ENCODE measurements at places on chromosomes 3 and 15.
A peak's percentile ranks its signal among the peaks of the same experiment; 100 is the strongest.

- DNase-seq: no peak
These were observed 246.8 kb downstream of the NFKBIZ start for GRCh38 chr3:102096066-102096465.

GRCh38 chr3:194852345-194852744 is 166.7 kb downstream of the FAM43A start:
- DNase-seq: no peak

- peak; percentile 22 for DNase-seq
These were observed 266.1 kb downstream of the CGGBP1 start for GRCh38 chr3:87792534-87793336.

DNA sequence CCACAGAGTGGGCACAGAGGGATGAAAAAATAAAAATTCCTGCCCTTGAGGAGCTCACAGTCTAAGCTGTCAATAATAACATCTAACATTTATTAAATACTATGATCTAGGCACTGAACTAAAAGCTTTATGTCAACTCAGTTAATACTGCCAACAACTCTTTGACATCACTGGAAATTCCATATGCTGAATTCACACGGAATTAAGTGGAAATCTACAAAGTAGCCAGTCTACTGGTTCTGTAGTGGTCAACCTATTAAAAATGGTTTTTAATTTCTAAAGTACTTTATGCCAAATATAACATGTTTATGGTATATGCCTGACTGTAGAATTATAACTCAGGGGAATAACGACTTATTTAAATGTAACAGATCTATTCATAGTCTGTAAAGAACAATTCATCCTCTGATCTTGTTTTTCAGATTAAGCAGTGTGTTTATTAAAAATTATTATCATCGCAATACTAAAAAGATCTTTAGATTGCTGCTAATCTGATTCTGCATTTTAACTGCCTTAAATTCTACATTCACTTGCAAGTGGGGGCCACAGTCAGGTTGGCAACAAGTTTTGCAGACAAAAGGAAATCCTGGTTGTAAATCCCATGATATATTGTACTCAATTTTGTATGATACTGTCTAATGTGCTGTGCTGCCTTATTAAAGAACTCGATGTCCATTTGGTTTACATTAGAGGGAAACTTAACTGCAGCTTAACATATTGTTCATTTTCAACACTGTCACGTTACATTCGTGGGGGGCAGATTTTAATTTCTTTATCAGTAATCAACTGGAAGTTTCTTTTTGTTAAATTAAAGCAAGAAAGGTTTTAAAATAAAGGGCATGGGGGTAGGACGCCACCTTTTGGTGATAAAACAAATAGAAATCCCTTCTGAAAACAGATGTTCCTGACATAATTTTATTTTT is 2.6 kb upstream of the FOXP1 start:
- peak; percentile 58 for DNase-seq

DNA sequence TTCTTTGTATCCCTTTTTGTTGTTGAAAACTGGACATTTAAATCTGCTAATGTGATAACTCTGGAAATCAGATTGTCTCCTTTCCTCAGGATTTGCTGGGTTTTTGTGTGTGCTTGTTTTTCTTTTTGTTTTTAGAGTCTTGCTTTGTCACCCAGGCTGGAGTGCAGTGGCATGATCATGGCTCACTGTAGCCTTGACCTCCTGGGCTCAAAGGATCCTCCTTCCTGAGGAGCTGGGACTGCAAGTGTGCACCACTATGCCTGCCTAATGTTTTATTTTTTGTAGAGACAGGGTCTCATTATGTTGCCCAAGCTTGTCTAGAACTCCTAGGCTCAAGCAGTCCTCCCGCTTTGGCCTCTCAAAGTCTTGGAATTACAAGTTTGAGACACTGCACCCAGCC is 44.6 kb upstream of the IL20RB start:
- DNase-seq: no peak

- no peak for DNase-seq
These were observed 9.1 kb downstream of the CD80 start for GRCh38 chr3:119550192-119550910.

DNA sequence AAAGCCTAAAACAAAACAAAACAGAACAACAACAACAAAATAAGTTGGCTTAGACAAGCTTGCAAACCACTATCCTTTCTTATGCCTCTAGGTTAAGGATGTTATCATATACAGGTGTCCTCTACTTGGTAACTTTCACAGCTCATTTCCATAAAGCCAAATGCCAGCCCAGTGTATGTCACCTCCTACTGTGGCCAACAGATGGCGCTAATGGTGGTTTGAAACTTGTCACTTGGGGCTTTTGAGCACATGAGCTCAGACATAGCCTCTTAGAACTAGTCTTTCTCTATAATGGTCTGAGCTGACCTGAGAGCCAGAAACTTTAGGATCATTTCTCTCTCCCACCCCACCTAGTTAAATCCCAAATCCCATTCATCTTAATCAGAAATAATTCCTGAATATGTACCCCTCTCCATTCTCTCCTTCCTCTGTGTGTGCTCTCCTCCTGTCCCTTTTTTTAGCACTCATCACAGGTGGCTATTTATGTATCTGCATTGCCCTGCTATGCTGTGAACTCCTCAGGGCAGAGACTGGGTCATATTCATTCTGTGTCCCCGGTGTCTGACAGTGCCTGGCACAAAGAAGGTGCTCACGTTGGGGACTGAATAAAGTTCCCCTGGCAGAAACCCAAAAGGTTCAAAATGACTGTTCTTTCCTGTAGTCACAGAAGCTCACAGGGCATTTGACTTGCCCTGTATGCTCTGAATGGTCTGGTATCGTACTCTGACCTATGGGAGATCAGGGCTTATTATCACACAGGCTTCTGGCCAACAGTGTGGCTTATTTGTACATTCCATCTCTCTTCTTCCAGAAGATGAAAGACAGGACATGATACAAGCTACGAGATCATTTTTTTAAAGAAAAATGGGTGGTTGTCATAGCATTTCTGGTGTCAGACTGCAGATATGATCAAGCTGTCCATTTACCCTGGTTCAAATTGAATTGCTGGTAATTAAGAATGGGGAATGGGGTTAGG is 319.3 kb upstream of the AZI2 start:
- DNase-seq: peak; percentile 59

GRCh38 chr15:86879250-86880229 is 799.9 kb downstream of the AGBL1 start:
- no peak for DNase-seq

DNA sequence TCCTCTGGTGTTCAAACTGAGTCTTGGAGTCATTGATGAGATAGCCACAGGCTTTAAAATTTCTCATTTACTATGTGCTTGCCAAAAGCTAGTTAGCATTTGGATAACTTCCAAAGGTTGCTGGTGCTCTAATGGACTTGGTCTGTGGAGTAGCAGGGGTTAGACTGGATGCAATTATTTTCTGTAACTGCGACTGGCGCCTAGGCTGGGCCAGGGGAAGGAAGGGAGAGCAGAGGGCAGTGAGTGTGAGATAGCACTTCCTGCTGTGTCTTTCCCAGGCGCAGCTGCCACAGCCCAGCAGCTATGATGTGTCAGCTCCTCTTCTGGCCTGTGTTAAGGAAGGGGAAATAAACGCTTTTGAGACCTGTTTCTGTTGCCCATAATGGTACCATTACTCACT is 98.6 kb downstream of the MYRIP start:
- peak; percentile 46 for DNase-seq

GRCh38 chr3:72568083-72568482 is 280.2 kb downstream of the SHQ1 start:
- DNase-seq: no peak

DNA sequence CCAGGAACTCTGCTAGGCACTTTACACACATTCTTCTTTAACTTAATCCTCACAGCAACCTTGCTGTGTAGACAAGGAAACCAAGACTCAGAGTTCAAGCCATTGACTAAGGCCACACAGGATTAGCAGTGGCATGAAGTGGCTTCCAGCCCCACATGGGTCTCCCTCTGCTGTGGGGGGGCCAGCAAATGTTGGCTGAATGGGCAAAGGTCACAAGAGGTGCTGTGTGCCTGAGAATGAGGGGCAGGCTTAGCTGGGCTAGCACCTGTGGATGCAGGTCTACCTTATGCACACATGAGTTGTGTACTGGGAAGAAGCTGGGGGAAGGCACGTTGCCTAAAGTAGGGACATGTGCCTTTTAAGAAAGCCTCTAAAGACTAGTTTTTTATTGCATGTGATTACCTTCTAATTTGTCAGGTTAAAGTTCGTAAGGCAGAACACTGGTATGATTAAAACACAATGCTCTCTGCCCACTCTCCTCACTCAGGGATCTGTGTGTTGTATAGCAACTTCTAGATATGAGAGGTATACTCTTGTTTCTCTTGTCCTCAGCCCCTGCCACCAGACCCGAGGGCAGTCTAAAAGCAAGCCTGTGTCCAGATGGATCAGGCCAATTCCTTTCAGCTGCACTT is 10.9 kb downstream of the BAHD1 start:
- no peak for DNase-seq

DNA sequence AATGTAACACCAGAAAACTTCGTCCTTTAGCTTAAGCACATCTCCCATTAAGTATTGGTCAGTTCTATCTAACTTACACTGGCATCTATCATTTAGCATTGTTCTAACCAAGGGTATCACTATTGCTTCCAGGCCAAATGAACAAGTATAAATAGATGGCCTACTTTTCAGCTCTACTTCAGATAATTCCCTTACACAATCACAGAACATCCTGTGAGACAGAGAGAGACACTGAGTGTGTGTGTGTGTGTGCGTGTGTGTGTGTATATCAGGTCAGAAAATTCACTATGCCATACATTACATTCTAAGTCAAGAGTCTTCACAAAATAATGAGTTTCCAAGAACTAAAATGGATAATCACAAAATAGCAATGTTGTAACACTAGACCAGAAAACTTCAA is 39.1 kb downstream of the SCAPER start:
- no peak for DNase-seq

GRCh38 chr3:46449755-46450552 is 14.8 kb downstream of the LTF start:
- DNase-seq: peak; percentile 49

GRCh38 chr3:4734454-4734853 is 241.3 kb downstream of the ITPR1 start:
- DNase-seq: no peak

GRCh38 chr3:172033396-172033795 is 6.0 kb upstream of the FNDC3B start:
- DNase-seq: no peak

- DNase-seq: no peak
These were observed 27.5 kb upstream of the PAQR5 start for GRCh38 chr15:69271217-69271616.

DNA sequence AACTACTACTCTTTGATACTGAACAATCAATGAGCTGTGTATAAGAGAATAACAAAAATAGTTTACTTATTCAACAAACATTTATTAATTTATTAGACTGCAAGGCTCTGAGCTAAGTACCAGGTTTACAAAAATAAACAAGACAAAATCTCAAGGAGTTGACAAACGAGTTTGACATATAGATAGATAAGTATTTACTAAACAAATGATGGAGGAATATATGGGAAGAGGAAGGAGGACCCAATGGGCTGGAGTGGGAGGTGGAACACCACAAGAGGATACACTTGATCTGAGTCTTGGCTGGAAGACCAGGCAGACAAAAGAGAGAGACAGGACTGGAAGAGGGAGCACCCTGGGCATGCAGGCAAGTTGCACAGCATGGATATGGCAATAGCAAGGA is 47.5 kb upstream of the FSIP1 start:
- no peak for DNase-seq

DNA sequence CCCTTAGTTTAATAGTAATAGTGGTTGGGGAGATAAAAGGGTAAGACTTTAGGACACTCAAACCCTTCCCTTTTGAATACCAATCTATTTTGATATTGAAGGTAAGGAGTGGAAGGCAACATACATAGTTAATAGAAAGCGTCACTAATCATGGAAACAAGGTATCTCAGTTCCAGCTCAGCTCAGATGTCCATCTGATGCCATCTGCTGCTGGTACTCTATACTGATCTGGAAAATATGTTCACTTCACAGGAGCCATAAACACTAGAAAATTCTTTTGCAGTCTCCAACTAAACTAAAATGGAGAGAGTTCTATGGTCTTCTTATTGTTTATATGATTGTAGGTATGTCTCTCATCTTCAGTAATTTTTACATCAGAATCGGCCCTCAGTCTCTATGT is 1777.1 kb downstream of the OTOL1 start:
- DNase-seq: peak; percentile 3

- DNase-seq: no peak
These were observed 82.7 kb downstream of the SLC25A26 start for GRCh38 chr3:66303491-66303901.

Data from ELR (cell line).